HFFc6 (cell line): ENCODE measurements at places on chromosomes 4 and X. TPM values are rescaled to one million over a fixed set of nuclear protein-coding genes. Genes with fewer than 3 reads are reported as not detected.
A peak's percentile ranks its signal among the peaks of the same experiment; 100 is the strongest.

Gene HSD17B11
- total RNA-seq: 15.1 to 18.7 TPM (median 16.2 TPM) in 3 replicates

GRCh38 chr4:7793186-7793585 lies 146.5 kb downstream of the AFAP1 start:
- no peak for DNase-seq

GRCh38 chr4:182105416-182105815 lies 137.8 kb upstream of the TENM3 start:
- no peak for DNase-seq

Gene GPR82
- total RNA-seq: not detected in 3 replicates

DNA sequence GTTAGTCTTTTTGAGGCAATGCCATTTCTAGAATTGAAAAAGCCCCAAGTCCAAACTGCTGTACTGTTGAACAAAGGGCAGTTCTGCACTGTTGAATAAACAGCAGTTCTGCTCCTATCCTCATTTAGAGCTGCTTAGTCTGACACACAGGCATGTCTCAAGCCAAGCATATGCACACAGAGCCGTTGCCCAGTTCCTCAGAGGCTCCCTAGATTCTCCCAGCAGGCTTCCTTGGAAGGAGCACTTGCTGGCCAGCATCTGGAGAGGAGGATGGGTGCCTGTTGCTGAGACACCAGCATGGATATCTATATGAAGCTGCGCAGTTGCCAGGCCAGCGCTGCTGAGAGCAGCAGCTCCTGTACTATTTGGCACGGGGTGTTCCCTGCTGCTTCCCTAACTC lies 138.3 kb upstream of the USP38 start:
- DNase-seq: no peak

GRCh38 chr4:107183155-107183774 lies 147.2 kb upstream of the DKK2 start:
- peak; percentile 67 for DNase-seq
